A549 treated with RU486 at 1 μM for 4 hours (cell line): ENCODE measurements at places on chromosomes 6 and 20. TPM values are rescaled to one million over a fixed set of nuclear protein-coding genes. Genes with fewer than 3 reads are reported as not detected.

Gene DCBLD1
- 23.3 to 34.7 TPM (median 31.0 TPM) in 5 replicates for total RNA-seq

Gene BPI
- total RNA-seq = not detected in 5 replicates

Gene MLIP
- not detected in 5 replicates for total RNA-seq

Gene GINS1
- total RNA-seq = 21.7 to 35.7 TPM (median 34.4 TPM) in 5 replicates

Gene SERINC3
- 61.4 to 82.1 TPM (median 81.4 TPM) in 5 replicates for total RNA-seq

Gene PRR18
- 0.16 to 0.27 TPM (median 0.23 TPM) in 4 of 5 replicates, not detected in the other for total RNA-seq

Gene LRRC73
- total RNA-seq = 0.95 to 1.5 TPM (median 1.4 TPM) in 5 replicates

Gene PSORS1C1
- 3.0 to 4.4 TPM (median 4.1 TPM) in 5 replicates for total RNA-seq

Gene NKAPL
- not detected in 5 replicates for total RNA-seq
